Activated CD4-positive, alpha-beta T cell treated with anti-CD3 and anti-CD28 coated beads, Interleukin-2, amount 50 U/mL, for 4 hours (primary cell): ENCODE measurements at places on chromosomes 16 and 17.

DNA sequence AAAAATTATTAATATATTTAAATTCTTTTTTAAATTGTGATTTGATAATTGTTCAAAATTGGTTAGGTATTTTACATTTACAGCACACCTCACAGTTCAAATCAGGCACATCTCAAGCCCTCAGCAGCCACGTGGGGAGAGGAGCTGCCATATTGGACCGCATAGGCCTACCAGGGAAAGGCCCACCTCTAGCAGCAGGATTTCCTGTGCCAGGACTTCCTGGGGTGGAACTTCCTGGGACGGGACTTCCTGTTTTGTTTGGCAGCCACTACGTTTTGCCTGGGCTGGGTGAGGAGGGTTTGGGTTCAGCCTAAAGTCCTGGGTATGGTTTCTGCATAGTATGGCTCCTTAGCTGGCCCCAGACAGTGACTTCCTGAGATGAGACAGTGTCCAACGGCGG, 298.5 kb upstream of the FOXF1 start:
- DNase-seq = no peak

GRCh38 chr16:58013201-58013956, 12.2 kb downstream of the USB1 start:
- no peak for DNase-seq

GRCh38 chr16:47777220-47777619, 316.1 kb downstream of the PHKB start:
- no peak for DNase-seq

DNA sequence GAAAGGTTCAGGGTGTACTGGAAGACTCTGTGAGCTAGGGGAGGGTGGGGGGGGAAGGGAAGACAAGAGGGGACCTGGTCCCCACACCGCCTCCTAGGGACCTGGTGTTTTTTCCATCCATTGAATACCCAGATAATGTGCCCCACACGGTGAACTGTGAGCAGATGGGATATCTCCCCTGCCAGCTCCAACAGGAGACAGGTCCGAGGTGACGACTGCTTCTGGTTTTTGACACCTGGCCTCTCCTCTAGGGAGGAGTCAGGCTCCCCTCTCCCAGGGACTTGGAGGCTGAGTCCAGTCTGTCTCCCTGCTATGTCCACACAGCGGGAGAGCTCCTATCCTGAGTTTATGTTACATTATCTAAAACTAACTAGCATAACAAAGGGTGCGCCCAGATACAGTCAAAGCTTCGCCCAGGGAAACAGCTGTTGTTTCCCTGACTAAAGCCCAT, 1.8 kb downstream of the MARVELD3 start:
- no peak for DNase-seq

- no peak for DNase-seq
Observed at GRCh38 chr17:74514632-74515334, 16.5 kb downstream of the CD300LB start.
